HL-60 (cell line): ENCODE measurements at places on chromosomes 16 and 17.

DNA sequence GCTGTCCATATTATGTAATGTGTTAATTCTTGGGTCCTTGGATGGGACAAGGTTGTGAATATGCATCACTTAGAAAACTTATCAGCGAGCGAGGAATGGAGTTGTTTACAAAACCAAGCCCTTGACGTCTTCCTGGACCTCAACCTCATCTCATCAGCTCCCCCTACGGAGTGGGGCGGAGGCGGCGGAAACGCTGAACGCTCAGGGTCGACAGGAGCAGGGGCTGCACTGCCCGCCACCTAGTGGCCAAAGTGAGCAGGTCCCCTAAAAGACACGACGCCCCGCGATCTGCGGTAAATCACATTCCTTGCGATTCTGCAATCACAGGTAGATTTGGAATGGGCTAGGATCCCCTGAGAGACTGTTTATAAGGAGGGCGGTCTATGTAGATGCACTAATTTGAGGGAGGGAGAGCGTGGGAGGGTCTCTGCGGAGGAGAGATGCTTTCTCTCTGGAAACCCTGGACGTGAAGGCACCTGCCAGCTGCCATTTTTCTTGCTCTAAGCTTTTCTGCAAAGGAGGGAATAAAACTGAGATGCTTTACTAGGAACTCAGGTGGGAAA lies 5.4 kb upstream of the ICAM2 start:
- peak; percentile 76 for DNase-seq

GRCh38 chr16:22346483-22346882 lies 27.9 kb downstream of the CDR2 start:
- no peak for DNase-seq

DNA sequence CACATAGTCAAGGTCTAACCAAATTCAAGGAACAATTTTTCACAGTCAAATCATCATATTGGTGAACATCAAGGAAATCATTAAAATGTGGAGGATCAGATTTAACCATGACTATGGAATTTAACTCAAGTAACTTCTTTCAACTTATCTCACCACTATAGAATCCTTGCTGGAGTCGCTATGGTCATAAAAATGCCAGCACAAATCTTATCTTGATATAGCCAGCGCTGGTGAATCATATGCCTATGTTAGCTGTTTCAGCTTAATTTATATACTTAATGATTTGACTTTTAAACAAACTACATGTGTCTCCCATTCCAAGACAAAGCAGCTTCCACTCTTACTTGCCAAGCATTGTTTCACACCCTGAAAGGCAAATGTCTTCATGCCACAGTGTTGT lies 416.4 kb downstream of the CDH11 start:
- DNase-seq = no peak

DNA sequence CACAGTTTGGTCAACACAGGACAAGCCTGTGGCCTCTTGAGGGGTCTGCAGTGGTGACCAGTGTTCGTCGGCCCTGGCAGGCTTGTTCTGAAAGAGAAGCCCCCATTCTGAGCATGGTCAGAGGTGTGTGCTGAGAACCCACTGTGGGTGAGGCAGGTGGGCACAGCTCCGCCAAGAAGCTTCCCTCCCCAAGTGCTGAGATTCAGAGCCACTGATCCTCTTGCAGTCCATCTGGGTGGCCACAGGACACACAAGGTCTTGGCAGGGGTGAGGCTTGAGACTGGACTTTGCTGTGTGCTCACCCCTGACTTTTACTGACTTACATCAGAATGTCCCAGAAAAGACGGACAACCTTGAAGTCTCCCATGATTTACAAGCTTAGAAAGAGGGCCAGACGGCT lies 18.7 kb downstream of the MPRIP start:
- DNase-seq = no peak

DNA sequence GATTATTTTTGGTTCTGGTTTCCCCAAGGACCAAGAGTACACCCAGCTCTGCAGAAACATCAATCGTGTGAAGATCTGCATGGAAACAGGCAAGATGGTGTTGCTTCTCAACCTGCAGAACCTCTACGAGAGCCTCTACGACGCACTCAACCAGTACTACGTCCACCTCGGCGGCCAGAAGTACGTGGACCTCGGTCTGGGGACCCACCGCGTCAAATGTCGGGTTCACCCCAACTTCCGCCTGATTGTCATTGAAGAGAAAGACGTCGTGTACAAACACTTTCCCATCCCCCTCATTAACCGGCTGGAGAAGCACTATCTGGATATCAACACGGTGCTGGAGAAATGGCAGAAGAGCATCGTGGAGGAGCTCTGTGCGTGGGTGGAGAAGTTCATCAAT lies 67.4 kb upstream of the ENDOV start:
- DNase-seq = no peak

- no peak for DNase-seq
These were observed 9.3 kb upstream of the SLC16A5 start for GRCh38 chr17:75078284-75079022.

DNA sequence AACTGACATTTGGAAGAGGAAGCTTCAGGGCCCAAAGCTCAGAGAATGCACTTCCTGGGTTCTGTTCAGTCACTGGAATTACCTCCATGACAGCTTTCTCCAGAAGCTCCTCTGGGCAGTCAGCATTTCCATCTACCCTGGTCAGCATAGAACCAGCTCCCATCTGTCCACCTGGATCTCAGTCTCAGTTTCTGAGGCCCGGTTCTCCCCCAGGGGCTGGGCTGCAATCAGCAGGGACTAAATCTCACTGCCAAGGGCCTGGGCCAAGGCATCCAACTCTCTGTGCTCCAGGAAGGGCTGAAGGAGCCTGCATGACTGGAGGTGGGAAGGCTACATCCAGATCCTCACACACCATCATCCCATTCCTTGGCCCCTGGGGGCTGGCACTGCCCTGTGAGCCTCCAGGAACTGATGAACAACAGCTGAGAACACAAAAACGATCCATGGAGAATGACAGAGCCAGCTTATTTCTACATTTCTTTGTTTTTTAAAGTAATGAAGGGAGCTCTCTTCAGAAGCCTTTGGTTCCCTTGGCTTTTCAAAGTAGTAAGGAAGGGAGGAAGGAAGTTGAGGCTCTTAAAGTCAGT lies 66.3 kb upstream of the MRTFB start:
- no peak for DNase-seq

- DNase-seq = peak; percentile 73
These were observed 58.5 kb downstream of the TMEM132E start for GRCh38 chr17:34637548-34638525.

GRCh38 chr17:48632579-48633265 lies 6.6 kb upstream of the HOXB9 start:
- DNase-seq = no peak

DNA sequence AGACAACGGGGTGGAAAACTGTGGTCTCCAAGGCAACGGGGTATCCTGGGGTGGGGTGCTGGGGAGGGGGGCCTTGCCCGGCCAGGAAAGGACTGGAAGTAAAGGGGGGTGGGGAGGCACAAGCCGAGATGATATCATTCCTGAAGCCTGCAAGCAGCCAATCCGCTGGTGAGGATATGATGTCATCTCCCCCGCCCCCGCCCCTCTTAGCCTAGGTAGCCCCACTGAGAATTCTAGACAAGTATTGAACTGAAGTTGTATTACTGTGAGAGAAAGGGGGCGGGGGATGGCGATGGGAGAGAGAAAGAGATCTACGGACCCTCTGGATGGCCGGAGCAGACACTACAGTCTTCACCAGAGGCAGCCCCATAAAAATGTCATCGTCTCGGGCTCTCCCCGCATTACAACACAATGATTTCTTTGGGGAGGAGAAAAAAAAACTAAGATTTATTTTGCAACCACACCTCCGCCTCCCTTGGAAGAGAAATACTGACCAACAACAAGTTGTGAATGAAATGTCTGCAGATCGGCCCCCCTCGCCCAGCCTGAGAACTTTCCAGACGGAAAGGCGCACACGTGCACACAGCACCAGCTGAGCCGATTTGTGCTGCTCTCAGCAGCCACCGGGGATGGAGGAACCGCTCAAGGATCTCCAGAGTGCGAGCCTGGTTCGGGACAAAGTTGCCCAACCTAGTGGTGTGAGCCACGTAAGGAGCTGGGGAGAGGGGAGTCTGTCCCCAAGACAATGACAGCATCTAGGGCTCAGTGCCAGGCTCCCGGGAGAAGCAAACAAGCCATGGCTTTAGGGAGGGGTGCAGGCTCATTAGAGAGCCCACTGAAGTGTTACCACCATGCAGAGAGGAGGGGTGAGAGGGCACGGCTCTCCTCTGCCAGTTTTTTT lies 222.1 kb downstream of the SOX9 start:
- DNase-seq = no peak

DNA sequence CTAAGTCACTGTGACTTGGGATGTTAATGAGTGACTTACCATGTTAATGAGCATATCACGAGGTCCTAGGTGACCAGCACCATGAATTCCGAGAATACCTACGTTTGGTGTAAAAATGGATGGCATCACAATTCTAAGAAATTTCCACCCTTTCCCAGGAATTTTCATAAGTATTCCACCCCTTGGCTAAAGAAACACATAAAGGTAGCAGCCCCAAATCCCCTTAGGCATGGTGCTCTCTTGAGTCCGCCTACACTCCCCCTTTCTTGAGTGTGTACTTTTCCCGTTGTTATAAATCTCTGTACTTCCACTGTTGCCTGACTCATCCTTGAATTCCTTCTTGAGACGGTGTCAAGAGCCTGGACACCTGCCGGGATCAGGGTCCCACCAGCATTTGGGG lies 504.0 kb upstream of the RBFOX1 start:
- DNase-seq = no peak

DNA sequence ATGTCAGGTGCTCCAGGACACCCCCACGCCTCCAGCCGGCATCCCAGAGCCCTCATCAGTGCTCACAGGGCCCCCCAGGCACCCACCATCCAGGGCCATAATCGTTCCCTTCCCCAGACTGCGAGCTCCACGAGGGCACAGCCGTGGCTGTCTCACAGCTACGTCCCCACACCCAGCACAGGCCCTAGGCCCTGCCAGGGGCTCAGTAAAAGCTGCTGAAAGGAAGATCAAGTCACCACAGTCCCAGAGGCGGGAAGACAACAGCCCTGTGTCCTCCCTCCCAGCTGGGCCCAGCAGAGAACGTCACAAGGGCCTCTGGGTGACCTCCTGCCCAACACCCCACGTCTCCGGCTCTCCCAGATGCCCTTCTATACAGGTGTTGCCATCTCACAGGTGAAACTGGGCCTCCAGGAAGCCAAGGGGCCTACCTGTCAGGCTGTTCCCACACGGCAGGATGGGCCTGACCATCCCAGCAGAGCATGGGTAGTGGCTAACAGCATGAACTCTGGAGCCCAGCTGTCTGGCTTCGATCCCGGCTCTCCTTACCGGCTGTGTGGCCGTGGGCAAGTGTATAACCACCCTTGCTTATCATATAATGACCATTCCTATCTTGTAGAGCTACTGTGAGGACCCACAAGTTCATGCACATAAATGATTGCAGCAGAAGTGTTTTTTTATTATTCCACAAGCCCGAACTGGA lies 17.9 kb downstream of the ARL2BP start:
- no peak for DNase-seq

DNA sequence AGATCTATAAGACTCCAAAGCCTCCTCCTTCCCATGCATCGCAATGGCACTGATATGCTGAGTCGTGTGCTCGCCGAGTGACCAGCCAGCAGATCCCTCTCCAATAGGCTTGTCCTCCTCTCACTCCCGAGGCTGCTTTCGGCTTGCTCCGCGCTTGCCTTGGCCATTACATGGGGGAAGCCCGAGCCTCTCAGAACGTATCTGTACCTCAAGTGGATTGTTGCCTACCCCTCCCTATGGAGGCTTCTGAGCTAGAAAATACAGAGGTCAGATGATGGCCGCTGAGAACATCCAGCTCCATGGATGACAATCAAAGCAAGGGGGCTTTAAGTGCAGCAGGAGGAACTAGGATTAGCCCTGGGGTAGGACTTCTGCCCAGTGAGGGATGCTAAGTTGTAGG lies 7.7 kb upstream of the NLRP1 start:
- DNase-seq = no peak
